ENCODE measurements at places on chromosomes 16 and 17.

GRCh38 chr17:20191056-20191455 is 181.9 kb downstream of the SPECC1 start:
- peak; percentile 80 for DNase-seq

GRCh38 chr16:56311208-56312027 is 113.9 kb downstream of the AMFR start:
- DNase-seq, result no peak

DNA sequence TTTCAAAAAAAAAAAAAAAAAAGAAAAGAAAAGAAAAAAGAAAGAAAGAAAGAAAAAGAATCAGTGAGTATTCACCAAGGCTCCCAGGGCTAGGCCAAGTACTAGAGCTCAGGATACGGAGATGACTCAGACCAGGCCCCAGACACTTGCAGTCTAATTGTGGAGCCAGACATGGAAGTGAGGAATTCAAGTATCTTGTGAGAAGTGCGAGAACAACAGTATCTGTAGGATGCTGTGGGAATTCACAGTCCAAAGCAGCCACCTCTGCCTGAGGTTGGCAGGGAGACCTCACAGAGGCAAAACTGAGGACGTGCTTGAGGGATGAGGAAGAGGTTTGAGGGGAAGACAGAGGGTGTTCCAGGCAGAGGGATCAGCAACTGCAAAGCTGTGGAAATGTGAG is 14.0 kb upstream of the ALDOA start:
- no peak for DNase-seq

DNA sequence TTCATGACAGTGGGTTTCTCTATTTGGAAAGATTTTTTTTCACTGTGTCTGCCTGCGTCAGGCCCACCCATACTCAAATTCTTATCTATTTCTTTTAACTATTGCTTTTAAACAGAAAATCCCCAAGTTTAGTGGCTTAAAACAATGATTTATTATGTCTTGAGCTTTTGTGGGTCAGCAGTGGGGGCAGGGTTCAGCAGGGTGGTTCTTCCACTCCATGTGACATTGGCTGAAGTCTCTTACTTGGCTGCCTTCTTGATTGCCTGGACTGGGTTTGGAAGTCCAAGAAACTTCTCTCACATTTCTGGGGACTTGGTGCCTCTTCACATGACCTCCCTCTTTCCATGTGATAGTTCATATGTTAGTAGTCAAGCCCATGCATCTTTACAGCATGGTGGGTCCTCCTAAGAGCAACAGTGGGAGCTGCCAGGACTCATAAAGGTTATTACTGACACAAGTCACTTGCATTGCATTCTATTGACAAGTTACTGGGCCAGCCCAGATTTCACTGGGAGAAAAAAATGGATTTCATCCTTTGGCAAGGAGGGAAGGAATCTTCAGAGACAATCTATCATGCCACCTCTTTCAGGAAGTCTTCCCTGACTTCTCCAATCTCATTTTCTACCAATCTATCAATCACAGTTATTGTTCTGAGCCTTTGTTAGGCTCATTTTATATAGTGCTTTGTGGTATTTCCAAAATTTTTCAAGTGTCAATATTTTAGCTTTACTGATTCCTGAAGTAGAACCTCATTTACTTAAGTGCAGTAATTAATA is 436.1 kb downstream of the XYLT1 start:
- no peak for DNase-seq

GRCh38 chr17:20310481-20310880 is 156.9 kb downstream of the LGALS9B start:
- DNase-seq, result no peak

GRCh38 chr16:26863931-26864330 is 202.8 kb upstream of the C16orf82 start:
- no peak for DNase-seq

DNA sequence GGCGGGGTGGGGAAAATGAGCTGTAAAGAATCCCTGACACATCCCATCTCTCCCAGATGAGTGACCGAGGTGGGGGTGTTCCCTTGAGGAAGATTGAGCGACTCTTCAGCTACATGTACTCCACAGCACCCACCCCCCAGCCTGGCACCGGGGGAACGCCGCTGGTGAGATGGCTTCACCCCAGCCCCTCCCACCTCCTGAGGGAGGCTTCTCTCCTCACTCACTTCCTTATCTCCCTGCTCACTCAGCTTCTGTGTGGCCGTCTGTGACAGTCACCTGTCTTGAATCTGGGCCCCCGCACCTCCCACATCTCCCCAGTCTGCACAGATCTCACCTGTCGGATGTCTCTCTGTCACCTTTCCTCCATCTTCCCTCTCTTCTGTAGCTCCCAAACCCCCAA is 13.4 kb downstream of the PDK2 start:
- DNase-seq, result no peak

DNA sequence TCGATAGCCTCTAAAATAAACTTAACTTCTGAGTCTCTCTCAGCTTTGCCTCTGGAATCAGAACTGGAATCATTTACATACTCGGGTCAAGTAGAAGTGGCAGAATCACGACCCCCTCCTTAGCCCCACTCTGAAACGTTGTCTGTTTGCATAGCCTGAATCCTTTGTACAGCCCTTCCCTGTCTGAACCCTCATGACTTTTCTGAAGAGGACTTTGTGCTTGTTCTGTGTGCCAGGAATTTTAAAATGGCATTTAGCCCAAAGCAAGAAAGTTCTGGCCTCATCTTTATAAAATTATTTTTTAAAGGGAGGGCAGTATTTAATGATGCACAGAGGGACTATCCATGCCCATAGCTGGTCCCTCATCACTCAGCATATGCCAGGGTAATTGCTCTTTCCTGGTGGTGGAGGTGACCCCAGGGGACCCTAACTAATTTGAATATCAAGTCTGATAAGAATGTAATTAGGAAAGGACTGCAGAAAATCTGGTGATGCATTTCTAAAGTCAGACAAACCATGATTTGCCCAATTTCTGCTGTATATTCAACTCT is 342.7 kb upstream of the TNRC6C start:
- no peak for DNase-seq

GRCh38 chr16:77820340-77820739 is 32.0 kb downstream of the VAT1L start:
- no peak for DNase-seq

DNA sequence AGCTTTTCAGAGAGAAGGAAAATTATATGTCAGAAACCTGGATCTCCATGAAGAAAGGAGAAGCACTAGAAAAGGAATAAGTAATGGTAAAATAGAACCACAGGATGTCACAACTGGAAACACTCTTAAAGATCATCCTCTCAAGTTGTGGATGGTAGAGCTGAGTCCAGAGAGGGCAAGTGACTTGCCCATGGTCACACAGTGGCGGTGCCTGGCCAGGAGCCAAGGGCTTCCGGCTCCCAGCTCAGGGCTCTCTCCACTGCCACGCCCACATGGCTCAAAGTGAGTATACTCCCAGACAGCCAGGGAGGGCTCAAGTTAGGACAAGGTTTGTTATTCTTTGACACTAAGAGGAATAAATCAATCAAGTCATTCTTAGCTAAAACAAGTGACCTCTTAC is 159.8 kb downstream of the COPRS start:
- no peak for DNase-seq

- DNase-seq, result no peak
Observed at GRCh38 chr17:39635614-39636176, 1.2 kb upstream of the STARD3 start.

- no peak for DNase-seq
Observed at GRCh38 chr16:83400234-83400633, 407.5 kb upstream of the HSBP1 start.
